ENCODE measurements at places on chromosomes 4 and X. TPM values are rescaled to one million over a fixed set of nuclear protein-coding genes. Genes with fewer than 3 reads are reported as not detected.

The IGSF1 gene
- not detected for total RNA-seq

The TCP11X2 gene
- total RNA-seq, result not detected

GRCh38 chrX:44462850-44463249 is 79.8 kb downstream of the FUNDC1 start:
- peak; percentile 59 for DNase-seq

GRCh38 chrX:64395568-64395929 is 297 bp upstream of the MTMR8 start:
- no peak for DNase-seq

DNA sequence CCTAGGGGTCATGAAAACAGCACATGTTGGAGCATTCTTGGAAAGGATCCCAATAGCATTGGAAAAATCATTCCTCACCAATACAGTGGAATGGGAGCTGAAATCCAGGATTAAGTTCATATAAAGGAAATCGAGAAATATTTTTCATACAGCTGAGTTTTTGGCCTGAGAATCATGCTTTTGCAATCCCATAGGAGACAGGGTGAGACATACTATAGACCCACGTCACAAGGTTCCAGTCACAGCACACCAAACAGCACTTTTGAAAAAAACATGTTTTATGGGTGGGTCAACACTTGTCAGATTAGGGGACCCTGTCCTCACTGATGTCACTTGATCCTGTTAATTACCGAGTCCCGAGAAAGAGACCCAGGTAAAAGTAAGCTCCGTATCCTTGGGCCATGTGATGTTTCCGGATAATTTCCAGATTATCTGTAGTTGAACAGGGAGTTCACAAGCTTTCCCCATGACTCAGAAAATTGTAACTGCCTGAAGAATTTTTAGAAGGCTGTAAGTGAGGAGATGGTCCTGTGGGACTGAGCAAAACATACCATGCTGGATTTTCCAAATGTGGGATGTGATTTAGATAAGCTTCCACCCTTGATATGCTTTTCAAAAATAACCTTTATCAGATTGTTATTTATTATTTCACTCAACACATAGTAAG is 80.9 kb upstream of the TLR3 start:
- DNase-seq, result no peak

- no peak for DNase-seq
Observed at GRCh38 chr4:184681916-184682315, 32.4 kb downstream of the PRIMPOL start.

- no peak for DNase-seq
Observed at GRCh38 chr4:10741961-10742699, 57.6 kb upstream of the CLNK start.

DNA sequence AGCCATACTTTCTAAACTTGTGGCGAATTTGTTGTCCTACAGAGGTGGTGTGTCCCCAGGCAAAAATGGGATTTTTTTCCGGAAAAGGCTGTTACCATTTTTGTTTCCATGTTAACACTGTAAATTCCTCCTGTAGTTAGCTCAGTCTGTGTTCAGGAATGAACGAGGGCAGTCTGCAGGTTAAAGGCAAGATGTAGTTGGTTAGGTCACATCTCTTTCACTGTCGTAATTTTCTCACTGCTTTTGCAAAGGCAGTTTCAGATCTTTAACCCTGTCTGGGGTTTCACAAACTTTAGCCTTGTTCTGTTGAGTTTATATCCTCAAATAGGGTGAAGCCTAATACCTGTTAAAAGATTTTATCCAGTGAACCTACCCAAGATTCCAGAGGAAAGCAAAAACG is 50.5 kb upstream of the PUDP start:
- DNase-seq, result no peak

All from lung microvascular endothelial cell (primary cell).